B cell (primary cell): ENCODE measurements at places on chromosomes 16 and 17. TPM values are rescaled to one million over a fixed set of nuclear protein-coding genes. Genes with fewer than 3 reads are reported as not detected.

NTN1 gene
- polyA plus RNA-seq = 0.10 and 0.33 TPM in 2 replicates

DNA sequence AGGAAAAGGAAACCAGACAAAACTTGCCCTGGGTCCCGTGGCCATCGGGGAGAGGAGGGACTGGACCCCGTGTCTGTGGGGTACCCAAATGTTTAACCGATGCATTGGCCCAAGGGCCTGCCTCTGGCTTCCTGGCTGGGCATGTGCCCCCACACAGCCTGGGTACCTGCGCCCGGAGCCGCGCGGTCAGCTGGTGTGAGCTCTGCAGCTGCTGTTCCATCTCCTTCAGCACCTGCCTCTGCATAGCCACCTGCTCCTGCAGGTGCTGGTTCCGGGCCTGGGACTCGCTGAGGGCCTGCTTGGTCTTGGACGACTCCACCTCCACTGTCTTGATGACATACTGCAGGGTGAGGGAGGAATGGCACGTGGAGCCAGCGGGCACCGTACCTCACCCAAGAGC is 31.9 kb downstream of the KIFC3 start:
- DNase-seq = no peak

GRCh38 chr17:8954339-8954738 is 11.2 kb downstream of the PIK3R5 start:
- peak; percentile 88 for DNase-seq

BCAS3 gene
- 13.9 and 16.5 TPM in 2 replicates for polyA plus RNA-seq

DNA sequence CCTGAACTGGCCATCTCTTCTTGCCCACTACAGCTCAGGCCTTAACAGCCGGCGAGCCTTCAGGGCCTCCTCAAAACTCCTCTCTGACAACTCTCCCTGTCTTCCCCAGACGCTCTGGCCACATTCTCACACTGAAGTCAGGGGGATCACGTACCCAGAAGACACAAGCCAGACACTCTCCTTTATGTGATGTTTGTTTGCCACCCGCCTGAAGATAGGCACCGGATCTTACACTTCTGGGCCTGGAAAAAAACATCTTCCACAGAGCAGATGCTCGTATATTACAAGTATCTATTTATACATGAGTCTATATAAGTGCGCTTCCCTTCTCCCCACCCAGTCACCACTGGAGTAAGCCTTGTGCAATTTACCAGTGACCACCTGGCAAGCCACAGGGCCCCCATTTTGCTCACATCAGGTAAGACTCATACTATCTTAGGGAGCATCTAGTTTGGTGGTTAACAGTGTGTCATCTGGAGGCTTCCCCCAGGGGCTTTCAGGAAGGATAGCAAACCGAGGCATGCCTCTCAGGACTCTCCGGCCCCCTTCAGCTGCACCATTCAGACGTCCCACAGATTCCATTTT is 349.4 kb downstream of the SOX9 start:
- DNase-seq = no peak

DNA sequence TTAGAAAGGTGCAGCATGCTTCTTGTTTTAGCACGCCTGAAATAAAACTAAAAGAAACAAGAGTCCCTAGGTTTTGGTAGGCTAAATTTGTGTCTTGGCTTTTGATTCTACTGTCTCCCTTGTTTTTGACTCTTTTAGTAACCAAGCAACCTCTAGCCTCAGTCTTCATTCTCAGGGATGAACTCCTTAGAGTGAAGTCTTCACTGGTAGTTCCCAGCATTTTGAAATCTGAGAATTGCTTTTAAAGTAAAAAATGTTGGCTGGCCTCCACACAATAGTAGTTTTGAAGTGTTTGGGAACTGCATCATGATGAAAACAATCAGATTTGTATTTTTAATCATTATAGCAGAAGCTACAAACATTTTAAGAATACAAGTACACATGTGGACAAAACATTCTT is 6.1 kb upstream of the CDR2 start:
- no peak for DNase-seq
